Muscle of back (tissue), 13 donors: ENCODE measurements at places on chromosomes 4 and X.

GRCh38 chrX:136255541-136255940 lies 4.3 kb upstream of the MAP7D3 start:
- DNase-seq = peak; percentile 59

GRCh38 chrX:136047969-136048368 lies 62.7 kb downstream of the SLC9A6 start:
- no peak for DNase-seq

GRCh38 chrX:97189668-97190067 lies 306.0 kb downstream of the RPA4 start:
- DNase-seq = no peak

- DNase-seq = no peak
Observed at GRCh38 chr4:105474099-105474518, 247 bp upstream of the PPA2 start.

DNA sequence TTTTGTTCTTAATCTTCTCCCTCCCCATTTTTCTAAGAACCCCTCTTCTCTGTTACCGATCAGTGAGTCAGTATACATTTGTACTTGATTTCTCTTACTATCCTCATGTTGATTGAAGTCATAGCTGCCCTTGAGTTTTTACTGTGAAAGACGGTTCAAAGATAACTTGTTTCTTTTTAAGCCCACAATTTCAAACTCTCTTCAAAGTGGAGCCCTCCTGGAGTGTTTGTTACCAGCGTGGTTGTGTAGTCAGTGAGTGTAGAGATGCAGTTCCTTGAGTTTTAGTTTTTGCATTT lies 7.9 kb downstream of the PPP1R3F start:
- no peak for DNase-seq

DNA sequence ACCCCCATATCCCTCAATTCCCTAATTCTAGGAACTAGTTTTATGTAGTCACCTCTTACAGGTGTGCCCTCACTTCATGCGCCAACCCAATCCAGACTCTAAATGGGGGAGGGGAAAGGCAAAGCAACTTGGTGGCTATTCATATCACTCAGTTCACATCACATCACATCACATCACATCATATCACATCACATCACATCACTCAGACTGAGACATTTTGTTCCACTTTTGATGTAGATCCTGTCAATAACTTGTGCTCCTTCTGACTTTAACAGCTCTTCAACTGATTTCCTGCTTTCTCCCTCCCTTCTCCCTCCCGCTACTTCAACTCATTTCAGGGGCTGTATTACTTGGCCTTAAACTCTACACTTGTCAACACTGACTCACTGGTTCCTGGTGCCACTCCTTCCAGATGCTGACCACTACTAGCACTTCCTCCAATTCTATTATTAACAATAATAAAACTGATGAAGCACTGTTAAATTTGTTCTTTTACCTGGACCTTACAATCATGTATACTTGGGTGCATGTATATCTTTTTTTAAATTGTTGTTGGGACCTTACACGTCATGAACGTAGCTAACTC lies 29.1 kb upstream of the PLS3 start:
- no peak for DNase-seq

- DNase-seq = no peak
Observed at GRCh38 chrX:20059467-20060128, 57.1 kb downstream of the MAP7D2 start.

- DNase-seq = no peak
Observed at GRCh38 chrX:56833626-56834025, 104.6 kb downstream of the NBDY start.

- no peak for DNase-seq
Observed at GRCh38 chr4:66855956-66856355, 689.3 kb downstream of the CENPC start.

DNA sequence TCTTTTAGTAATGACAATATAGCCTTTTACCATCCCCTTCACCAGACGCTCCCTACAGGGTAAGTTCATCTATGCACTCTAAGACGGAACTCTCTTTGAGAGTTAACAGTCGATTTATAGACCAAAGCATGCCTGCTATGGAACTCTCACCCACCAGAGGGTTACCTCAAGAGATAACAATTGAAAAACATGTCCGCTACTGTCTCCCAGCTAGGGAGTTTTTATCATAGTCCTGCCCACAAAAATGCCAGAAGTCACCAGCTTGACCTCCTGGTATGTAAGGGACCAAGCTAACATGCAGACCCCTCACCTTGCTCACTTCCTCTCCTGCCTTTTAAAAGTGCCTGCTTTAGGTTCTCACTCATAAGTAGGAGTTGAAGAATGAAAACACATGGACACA lies 16.7 kb upstream of the YTHDC1 start:
- no peak for DNase-seq

DNA sequence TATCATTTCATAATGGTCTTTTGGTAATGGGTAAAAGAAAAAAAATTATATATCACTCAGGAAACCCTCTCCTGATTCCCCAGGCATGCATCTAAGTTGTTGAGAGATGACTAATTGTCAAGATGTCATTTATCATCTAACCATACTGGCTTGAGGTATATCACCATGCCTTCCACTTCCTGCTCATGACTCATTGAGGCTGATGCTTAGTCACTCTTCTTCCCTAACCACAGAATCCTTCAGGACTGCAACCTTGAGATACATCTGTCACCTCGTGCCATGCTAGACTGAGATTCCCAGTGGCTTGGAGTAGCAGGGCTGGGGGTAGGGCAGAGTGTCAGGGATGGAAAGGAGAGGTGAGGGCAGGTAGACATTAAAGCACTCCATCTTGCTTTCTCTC lies 782.5 kb upstream of the INTU start:
- DNase-seq = no peak

DNA sequence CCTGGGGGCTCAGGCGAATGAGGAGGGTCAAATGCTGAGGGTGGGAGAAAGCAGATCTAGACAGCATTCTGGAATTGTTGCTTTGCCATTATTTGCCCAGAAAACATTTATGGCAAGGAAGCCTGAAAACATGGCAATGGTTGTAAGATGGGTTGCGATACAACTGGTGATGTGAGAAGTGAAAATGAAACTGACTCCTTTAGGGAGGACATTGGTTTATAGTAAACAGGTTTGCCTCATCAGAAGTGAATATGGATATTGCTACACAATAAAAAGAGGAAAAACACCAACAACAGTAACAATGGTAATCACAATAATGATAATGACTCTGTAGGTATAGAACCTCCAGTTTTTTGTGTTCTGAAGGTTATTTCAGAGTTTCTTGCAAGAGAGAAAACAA lies 107.0 kb upstream of the TBC1D9 start:
- no peak for DNase-seq

DNA sequence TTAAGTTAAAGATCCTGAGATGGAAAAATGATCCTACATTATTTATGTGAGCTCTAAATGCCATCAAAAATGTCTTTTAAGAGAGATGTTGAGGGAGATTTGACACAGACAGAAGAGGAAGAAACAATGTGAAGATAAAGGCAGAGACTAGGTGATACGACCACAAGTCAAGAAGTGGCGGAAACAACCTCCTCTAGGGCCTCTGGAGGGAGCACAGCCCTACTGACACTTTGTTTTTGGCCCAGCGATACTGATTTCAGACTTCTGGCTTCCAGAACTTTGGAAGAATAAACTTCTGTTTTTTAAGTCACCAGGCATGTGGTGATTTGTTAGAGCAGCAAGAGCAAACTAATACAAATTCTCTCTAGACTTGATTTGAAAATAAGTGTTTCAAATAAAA lies 1216.1 kb downstream of the FSTL5 start:
- DNase-seq = no peak

DNA sequence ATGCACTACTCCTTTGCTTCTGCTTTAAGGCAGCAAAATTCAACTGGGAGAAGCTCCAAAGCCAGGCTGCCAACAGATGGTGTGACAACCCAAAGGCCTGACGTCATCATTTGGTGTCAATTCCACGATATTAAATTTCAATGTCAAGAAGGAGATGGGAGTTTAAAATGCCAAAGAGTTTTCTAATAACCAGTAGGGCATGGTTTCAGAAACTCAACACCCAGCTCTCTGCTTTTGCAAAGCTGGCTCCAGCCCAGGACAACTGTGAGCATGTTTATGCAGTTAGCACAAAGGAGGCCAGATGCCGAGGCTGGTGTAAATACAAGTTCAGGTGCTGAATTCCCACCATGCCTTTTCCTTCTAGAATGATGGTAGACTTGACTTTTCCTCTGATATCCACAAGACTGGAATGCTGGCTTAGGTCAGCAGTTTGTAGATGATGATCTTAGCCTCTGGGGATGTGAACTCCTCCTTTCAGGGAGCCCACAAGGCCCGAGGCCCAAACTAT lies 67.3 kb downstream of the AFAP1 start:
- DNase-seq = peak; percentile 88

DNA sequence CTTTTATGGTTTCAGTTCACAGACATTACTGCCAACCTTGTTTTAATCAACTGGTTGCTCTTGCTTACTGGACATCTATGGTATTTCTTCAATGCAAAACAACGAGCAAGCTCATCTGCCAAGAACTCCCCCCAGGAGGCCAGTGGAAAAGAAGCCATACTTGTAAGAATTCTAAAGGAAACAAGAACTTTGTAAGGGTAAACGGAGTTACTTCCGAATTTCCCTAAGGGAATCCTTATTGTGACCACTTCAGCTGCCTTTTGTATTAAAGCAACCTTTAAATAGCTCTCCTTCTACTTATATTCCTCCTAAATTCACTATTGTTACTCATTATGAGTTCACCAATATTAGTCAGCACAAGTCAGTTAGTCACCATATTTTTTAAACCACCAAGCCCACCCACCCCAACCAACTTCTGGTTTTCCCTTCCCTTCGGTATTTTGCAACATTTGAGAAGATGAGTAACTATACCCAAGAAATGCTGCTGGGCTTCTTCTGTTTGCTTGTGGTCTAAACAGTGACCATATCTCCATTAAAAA lies 602.8 kb upstream of the DIPK2B start:
- no peak for DNase-seq

- no peak for DNase-seq
Observed at GRCh38 chrX:40960041-40960440, 125.2 kb upstream of the USP9X start.

DNA sequence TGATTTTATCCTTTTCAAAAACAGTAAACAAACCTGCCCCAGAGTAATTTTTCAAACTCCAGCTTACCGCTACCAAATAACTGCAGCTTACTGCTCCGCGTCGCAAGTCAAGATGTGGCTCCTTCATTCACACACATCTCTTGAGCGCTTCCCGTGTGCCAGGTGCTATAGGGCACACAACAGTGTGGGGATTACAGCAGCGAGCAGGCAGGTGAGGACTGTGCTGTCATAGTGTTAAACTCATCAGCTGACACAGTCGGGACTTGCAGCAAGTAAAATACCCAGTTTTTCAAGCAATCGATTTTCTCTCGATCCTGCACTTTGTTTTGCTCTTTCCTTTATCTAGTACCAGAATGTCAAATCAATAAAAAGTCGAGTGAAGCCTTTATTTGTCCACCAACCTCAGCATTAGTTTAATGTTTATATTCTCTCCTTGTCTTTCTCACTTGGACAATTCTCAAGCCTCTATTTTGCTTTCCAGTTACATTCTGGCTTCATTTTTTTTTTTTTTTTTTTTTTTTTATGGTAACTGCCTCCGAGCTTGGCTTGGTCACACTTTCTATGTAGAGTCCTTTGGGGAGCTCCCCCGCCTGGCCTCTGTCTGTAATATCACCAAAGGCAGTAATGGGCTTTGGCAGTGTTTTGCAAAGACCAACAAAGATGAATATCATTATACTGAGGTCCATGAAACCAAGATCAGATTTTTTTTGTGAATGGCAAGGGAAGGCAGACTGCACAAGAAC lies 8.3 kb upstream of the ASB5 start:
- DNase-seq = peak; percentile 28

DNA sequence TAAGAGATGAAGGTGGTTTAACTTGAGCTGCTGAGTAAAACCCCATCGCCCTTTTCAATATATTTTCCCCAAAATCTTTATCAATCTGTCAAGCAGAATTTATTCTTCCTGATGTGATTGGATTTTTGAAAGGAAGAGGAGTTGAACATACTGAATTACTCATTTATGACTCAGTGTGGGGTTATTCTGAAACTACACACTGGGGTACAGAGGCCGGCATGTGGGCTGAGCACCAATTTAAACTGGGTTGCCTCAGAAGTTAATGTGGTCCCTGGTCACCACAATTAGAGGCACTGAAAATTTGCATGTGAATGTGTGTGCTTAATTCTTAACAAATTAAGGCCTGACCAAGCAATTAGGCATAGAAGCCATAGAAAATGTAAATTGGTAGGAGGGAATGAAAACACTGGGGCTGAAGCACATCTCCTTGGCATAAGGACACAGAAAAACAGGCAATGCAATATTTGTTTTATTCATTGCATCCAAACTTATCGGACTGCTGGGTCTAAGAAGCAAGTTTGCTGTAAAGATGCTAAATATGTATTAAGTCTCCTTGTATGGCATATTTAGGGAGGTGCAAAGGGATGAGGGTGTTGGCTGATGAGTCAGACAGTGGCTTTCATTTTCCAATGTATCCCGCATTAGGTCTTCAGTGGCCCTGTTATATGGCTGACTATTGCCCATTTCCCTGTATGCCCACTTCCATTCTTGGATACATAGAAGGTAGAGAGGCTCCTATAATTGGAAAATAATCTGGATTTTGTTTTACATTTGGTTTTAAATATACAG lies 170.9 kb downstream of the IL15 start:
- DNase-seq = no peak

GRCh38 chrX:40950546-40950945 lies 134.7 kb upstream of the USP9X start:
- DNase-seq = no peak

- no peak for DNase-seq
Observed at GRCh38 chrX:153692003-153692402, 4.3 kb downstream of the SLC6A8 start.

DNA sequence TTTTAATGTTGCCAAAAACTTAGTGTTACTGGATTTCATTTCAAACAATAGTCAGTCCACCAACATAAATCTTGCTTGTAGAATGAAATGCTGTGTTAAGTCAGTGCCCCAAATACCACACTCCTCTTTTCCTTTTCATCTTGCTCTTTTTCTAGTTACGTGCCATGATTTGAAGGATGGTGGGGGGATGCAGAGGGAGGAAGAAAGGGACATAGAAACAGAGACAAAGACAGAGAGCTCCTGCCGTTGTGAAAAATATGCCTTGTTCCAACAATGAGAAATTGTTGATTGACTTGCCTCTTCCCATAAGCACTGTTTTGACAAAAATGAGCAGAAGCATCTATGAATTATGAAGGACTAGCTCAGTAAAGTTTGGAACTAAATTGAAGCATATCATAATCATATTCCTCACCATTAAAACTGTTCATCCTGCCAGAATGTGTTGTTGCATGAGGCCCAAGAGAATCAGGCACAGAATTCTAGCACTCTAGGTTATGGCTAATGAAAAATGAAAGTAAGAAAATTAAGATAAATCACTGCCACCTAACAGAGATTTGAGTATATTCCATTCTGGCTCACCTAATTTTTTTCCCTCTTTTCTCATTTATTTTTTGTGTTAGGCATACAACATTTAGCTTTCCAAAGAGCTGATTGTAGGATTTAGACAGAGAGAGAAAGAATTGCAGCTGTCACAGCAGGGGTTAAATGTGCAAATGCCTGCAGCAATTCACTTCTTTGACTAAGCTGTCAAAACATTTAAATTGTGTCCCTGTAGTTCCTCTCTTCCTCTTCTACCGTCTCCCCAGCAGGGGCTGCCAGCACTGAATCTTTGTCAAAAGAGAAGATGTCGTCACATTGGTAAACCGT lies 111.6 kb upstream of the PTPN13 start:
- peak; percentile 8 for DNase-seq

GRCh38 chr4:119210775-119211174 lies 1.7 kb upstream of the USP53 start:
- DNase-seq = no peak
